ENCODE measurements at places on chromosomes 2 and 18.

DNA sequence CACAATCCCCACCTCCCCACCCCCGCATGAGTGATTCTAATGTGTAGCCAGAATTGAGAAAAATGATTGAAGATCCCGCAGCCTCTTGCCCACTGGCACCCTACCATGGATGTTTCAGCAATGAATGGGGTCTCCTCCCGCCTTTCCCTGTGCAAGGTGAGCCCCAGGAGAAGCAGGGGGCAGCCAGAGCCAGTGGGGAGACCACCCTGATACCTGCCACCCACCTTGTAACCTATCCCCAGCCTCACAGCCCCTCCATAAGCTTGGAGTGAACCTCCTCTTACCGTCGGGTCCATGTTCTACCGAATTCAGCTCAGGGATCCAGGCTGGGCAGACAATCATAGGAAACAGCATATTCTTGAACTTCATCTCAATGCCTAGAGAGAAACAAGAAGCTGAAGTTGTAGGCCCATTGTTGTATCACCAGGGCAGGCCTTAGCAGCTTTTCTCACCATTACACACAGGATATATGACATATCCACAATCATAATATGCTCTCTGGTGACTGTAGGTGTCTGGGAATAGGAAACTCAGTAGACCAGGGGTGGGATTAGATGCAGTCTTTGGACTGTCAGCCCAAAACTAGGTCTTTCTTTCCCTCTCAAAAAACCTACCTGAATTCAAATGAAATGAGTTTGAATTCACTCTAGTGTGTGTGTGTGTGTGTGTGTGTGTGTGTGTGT lies 30.9 kb downstream of the XDH start:
- no peak for DNase-seq

- DNase-seq, result no peak
Observed at GRCh38 chr2:96760986-96761832, 507 bp downstream of the CNNM4 start.

DNA sequence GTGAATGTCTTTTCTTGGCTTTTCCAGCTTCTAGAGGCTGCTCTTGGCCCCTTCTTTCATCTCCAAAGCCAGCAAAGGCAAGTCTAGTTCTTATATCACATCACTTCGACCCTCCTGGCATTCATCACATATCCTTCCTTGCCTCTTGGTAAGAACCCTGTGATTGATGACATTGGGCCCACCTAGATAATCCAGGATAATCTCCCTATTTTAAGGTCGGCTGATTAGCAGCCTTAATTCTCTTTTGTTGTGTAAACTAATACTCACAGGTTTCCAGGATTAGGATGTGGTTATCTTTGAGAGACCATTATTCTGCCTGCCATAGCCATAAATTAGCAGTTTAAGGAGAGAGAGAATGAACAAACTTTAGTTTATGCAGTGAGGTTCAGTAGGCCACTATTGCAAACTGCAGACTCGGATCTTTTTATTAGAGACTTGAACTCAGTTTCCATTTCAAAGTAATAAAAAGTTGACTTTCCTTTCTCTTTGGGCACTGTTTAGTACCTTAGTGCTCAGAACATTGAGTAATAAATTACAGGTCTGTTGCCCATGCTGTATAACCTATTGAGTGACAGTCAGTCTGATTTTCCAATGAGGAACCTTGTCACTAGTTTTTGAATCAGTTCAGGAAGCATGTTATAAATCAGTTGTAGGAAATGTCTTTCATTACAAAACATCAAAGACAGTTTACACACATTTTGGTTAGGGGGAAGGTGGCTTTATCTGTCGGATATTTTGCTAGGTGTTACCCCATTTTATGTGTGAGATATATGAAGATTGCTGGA lies 4.5 kb downstream of the NDUFV2 start:
- DNase-seq, result no peak

GRCh38 chr18:34576622-34577021 lies 133.5 kb upstream of the DTNA start:
- no peak for DNase-seq

DNA sequence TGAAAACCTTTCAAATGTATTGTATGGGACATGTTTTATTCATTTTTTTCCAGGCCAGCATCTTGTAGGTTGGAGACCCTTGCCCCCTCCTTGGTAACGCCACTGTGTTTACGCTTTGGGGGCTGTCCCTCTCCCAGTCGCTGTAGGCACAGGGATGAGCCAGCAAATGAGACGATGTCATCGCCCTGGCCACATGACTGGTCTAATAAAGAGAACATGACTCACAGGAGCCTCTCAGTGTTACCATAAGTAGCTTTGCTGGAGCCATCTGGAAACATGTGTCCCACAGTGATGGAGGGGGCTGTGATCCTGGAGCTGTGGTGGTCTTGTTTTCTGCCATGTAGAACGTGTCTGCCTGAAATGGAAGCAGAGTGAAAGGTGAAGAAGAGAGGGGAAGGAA lies 78.9 kb downstream of the CD8B2 start:
- DNase-seq, result peak; percentile 71

DNA sequence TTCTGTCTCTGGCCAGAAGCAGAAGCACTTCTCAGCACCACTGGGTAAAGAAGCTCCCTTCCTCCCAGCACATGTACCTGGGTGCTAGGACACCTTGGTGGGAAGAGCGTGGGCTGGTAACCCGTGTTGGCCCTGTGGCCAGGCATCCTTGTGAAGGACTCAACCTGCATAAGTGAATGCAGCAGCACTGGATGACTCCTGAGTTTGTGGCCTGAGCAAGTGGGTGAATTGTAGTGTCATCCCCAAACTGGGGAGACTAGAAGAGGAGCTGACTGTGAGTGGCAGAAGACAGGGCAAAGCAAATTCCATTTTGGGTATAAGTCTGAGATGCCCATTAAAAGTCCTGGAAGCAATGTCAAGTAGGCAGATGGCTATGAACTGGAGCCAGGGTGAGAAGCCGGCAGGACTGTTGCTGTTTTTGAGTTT lies 63.4 kb downstream of the STAT1 start:
- no peak for DNase-seq

DNA sequence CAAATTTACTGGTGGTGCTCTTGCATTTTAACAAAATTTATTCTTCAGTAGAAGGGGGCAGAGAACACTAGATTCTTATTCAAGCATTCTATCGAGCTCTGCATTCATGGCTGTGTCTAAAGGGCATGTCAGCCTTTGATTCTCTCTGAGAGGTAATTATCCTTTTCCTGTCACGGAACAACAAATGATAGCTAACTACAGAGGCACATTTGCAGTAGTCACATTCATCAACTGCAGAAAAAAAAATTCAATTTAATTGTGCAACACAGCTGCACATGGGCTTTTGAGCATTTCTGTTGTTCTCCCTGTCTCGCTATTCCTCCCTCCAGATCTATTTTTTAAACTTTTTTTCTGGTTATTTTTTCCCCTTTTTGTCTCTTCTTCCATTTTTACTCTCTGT lies 13.0 kb upstream of the DLX1 start:
- no peak for DNase-seq

DNA sequence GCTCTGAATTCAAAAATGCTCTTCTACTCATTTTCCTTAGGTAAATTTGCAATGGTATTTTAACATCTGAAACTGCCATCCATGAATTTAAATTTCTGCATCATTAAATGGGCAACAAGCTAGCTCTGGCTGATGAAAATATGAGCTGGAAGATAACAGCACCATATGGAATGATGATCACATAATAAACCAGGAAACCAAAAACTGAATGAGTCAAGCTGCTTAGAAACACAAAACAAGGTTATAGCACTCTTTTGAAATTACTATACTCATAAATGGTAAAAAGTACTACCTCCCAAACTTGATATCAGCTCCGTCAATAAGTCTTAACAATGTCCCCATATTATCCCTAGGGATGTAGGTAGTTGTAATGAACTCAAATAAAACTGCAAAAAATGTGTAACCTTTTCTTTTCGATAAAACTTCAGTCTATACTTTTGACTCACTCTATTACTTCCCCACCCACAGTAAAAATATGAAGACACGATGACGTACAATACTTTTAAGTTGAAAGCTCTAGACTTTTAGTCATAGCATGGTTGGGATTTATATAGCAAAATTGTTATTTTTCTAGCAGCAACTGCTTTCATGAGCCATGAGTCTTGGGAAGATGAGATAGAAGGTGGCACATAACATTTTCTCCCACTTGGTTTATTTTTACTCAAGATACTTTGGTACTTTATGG lies 396.7 kb downstream of the CDH2 start:
- no peak for DNase-seq

- DNase-seq, result no peak
Observed at GRCh38 chr2:12433626-12433990, 283.1 kb upstream of the TRIB2 start.

DNA sequence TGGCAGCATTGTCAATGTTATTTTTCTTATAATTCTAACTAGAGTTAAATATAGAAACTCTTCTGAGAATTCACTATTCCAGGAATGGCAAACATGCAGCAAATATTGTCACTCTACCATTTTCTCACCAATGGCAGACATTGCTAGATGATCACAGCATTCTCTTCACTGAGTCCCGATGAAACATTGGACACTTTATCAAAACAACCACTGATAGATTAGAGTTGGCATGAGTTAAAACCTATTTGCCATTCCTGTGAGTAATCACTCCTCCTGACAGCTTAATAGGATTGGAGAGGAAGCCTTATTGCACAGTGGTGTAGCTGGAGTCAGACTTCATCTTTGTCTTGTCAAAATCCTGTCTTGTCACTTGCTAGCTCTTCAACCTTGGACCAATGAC lies 163.9 kb upstream of the THUMPD2 start:
- no peak for DNase-seq

DNA sequence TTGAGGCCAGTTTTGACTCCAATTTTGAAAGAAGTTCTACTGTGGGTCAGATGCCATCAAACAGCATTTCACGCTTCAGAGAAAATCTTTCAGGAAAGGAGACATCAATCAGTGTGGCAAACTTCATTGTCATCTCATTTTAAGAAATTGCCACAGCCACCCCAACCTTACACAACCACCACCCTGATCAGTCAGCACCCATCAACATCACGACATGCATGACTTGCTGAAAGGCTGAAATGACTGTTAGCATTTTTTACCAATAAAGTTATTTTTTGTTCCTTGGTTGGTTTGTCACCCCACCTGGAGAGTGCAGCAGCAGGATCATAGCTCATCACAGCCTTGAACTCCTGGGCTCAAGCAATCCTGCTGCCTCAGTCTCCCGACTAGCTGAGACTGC lies 10.4 kb downstream of the DNAJC10 start:
- DNase-seq, result no peak

GRCh38 chr2:85409845-85410583 lies at the start of gene CAPG:
CAPG (minus strand) TSS chr2:85410366; CDS start chr2:85402145, 8,221 bp downstream.
- no peak for DNase-seq

GRCh38 chr2:9990736-9991135 lies 39.2 kb downstream of the GRHL1 start:
- DNase-seq, result peak; percentile 74

- no peak for DNase-seq
Observed at GRCh38 chr2:98569197-98569793, 39.0 kb downstream of the COA5 start.

DNA sequence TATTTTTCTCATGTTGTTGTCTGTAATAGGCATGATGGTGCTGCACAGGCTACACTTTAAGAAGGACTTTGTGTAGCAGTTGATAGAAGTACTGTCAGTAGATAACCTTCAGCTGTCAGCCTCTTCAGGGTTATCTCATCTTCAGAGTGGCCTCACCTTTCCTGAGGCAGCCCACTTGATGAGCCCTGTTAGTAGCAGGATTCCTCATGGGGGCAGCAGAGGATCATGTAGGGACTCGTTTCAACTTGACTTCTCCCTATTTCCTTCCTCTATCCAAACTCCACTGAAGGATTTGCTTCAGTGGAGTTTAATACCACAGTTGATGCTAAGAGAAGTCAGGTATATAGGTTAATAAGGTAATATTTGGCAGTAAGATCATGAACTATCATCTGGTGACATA lies 530.3 kb upstream of the FSIP2 start:
- no peak for DNase-seq

GRCh38 chr18:22185273-22185672 lies 15.9 kb downstream of the GATA6 start:
- no peak for DNase-seq

DNA sequence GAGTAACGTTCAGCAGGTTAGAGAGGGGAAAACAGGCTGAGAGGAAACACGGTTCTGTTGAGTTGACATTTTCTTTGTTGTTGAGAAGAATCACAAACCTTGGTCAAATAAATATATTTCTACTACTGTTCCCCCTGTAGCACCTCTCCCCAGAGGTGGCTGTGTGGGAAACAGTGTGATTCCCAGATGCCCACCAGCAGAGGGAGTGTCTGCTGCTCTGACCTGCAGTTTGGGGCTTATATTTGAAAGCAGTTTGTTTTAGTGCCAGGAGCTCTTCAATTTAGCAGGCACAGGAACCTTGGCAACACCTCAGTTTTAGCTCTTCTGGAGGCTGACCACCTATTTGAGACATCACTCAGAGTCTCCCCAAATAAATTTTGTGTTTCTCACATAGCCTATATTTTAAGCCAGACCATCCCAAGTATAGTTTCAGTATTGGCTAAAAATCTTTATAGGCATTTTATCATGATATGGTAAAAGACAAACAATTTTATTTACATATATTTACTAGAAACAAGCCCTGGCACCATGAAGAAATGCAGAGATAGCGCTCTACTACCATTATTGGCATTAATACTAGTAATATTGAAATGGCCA lies 75.7 kb downstream of the PIK3C3 start:
- no peak for DNase-seq

GRCh38 chr2:16525265-16525887 lies 140.3 kb downstream of the CYRIA start:
- DNase-seq, result no peak

DNA sequence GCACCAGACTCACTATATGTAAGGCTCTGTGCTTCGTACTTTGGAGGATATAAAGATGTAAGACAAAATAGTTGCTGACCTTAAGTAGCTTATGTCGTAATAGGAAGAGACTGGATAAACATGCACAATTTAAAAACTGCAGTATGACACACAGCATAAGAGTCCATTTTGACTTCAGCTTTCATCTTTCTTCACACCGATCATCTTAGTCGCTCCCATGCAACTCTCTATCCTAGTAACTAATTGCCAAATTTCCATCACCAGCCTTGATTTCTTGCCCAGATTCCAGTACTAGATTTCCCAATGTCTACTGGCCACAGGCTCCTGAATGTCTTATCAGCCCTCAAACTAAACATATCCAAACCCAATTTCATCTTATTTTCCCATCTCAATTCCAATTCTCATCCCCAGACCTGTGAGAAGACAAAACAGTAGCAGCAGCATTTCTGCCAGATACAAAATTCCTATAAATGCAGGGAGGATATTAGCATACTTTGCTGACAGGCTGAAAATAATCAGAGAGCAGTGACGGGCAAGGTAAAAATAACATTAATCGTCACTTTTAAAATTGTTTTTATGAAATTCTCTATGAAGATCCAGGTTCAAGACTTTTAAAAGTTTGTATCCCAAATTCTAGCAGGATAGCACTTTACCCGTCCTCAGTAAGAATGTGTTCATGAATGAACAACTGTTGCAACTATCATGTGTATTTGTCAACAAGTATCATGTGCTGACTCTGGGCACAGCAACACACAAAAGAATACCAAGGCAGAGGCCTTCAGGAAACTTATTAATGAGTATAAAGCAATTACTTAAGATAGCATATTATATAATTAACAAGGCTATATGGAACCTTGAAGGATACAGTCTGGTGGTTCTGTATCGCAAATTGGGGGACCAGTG lies 42.2 kb downstream of the KIDINS220 start:
- no peak for DNase-seq

- DNase-seq, result no peak
Observed at GRCh38 chr2:99101697-99102096, 39.8 kb upstream of the C2orf15 start.

GRCh38 chr2:68103709-68104055 lies 40.9 kb upstream of the C1D start:
- no peak for DNase-seq

GRCh38 chr2:234363011-234363487 lies 133.8 kb downstream of the ARL4C start:
- no peak for DNase-seq
